CD4-positive, alpha-beta T cell treated with Interleukin-4 for 4 hours (primary cell): ENCODE measurements at places on chromosomes 2 and 18.

- DNase-seq = no peak
Observed at GRCh38 chr18:46652372-46652771, 4.6 kb downstream of the LOXHD1 start.

DNA sequence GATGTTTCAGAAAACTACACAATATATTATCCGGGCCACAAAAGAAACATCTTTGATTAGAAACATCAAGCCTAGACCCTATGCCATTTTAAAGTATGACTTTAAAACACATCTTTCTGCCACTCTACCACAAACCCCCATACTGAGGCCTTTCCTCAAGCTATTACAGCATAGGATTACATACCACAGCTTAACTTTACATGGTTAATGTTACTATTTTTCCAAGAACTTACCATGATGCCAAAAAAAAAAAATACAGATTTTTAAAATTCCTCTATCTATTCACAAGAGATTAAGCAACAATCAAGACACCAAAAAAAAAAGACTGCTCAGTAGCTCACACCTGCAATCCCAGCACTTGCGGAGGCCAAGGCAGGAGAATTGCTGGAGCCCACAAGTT, 9.0 kb downstream of the NCKAP1 start:
- DNase-seq = no peak

GRCh38 chr2:108444941-108445840, 3.8 kb upstream of the GCC2 start:
- no peak for DNase-seq

DNA sequence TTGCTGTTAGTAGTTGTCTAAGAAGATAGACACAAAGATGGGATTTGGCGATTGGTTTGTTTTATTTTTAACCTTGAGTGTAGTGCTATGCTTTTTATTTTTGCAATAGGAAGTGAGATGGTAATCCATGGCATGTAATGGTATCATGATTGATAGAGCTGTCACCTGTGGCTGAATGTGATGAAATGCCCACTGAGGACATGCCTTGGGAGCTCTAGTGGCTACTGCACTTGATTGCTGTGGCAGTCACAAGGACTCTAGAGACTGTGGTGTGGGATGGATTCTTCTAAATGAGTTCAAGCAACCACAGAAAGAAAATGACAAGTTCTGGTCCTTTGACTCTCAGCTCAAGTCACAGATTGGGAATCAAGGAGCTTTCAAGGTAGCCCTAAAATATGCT, 139.4 kb downstream of the CYRIA start:
- no peak for DNase-seq

DNA sequence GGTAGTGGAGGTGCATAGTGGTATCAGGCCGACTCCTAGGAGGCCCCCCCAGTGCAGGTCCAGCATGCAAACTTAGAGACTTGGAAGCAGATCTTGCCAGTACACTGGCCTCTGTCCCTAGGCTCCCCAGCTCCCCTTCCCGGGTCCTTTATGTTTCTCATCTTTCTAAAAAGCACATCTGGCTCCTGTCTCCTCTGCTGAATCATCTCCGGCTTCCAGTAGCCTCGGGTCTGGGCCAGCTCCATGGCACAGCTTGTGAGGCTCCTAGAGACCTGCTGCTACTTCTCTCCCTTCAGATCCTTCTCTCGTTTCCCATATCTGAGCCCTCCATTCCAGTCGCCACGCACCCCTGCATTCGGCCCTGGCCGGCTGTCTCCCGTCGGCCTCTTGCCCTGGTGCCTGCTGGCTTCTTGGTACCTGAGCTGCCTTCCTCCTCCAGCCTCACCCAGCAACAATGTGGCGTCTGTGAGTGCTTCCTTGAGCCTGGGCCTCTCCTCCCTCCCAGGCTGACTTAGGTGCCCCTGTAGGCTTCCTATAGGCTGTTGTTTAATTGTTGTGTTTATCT, 6.6 kb downstream of the TRAF3IP1 start:
- no peak for DNase-seq

GRCh38 chr2:239594019-239594771, 193.4 kb upstream of the HDAC4 start:
- DNase-seq = no peak
